NCI-H2029 treated with DMSO at 0.1 percent for 48 hours (cell line): ENCODE measurements at places on chromosomes 2 and 18.
A peak's percentile ranks its signal among the peaks of the same experiment; 100 is the strongest.

- DNase-seq, result no peak
Observed at GRCh38 chr2:210267698-210268097, 42.5 kb upstream of the ACADL start.

DNA sequence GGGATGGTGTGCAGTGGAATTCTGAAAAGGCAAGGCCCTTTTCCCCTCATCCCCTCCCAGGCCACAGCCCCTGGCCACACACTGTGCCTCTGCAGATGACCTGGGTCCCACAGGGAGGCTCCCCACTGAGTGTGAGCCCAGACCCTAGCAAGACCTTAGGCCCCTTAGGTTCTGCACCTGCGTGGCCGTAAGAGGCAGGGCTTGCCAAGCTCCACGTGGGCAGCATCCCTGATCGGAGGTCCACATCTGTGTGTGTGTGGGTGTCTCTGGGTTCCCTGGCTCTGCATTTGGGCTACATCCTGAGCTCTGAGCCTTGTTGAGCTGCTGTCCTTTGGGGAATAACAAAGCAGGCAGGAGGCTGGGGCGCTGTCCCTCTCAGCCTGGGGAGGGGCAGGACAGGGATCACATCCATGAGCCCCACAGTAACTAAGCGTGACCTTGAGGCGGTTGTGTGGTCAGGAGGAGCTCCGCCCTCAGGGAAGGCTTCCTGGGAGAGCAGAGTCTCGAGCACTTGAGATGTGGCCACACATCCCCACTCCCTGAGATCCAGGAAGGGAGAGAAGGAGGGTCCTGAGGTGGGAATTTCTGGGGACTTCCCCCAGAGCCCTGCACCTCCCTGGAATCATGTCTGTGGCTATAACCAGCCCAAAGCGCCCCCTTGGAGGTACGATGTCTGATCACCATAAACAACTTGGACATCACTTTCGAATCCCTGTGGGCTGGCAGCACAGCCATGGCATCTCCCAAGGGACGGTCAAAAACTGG lies 84.8 kb downstream of the STPG4 start:
- DNase-seq, result no peak

DNA sequence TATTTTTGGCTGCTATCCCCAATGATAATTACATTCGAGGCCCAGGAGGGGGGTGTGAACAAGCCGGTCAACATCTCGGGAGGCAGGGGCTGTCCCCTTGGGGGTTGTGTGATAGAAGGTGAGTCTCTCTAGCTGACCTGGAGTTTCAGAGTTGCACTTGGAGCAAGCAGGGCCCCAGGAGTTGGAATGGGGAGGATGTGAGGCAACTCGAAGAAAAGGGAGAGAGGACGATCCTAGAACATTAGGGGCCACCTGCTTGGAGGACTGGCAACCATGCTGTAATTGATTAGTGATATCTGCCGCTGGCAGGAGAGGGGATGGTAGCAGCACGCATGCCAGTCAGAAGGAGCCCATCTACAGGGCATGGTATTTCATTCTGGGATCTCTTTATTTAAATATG lies 122.6 kb downstream of the CTIF start:
- no peak for DNase-seq

- no peak for DNase-seq
Observed at GRCh38 chr2:134594399-134594798, 124.4 kb downstream of the TMEM163 start.

GRCh38 chr2:181174611-181175580 lies 194.5 kb downstream of the UBE2E3 start:
- no peak for DNase-seq

- peak; percentile 67 for DNase-seq
Observed at GRCh38 chr2:207765547-207765946, 4.2 kb downstream of the FZD5 start.

- DNase-seq, result no peak
Observed at GRCh38 chr2:111053825-111054515, 66.7 kb upstream of the BCL2L11 start.

DNA sequence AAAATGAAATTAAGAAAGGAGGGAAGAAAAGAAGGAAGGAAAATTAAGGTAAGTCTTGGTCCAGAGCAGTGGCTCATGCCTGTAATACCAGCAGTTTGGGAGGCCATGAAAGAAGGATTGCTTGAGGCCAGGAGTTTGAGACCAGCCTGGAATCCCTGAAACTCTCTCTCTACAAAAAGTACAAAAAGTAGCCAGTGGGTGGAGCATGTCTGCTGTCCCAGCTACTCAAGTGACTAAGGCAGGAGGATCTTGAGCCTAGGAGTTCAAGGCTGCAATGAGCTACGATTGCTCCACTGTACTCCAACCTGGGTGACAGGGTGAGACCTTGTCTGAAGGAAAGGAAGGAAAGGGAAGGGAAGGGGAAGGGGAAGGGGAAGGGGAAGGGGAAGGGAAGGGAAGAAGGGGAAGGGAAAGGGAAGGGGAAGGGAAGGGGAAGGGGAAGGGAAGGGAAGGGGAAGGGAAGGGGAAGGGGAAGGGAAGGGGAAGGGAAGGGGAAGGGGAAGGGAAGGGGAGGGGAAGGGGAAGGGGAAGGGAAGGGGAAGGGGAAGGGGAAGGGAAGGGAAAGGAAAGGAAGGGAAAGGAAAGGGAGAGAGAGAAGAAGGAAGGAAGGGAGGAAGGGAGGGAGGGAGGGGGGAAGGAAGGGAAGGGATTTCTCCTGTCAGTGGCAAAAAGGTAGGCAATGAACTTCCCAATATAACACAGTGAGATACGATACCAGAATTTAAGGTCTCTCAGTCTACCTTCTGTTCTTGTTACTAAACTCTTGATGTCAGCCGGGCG lies 412.8 kb downstream of the CMPK2 start:
- no peak for DNase-seq

GRCh38 chr2:172423160-172423559 lies 4.2 kb upstream of the ITGA6 start:
- DNase-seq, result no peak

- DNase-seq, result no peak
Observed at GRCh38 chr2:196783431-196784094, 15.9 kb downstream of the GTF3C3 start.

GRCh38 chr2:20378891-20379519 lies 28.4 kb upstream of the PUM2 start:
- DNase-seq, result no peak

GRCh38 chr2:216517447-216518225 lies 19.0 kb downstream of the RPL37A start:
- DNase-seq, result peak; percentile 8

DNA sequence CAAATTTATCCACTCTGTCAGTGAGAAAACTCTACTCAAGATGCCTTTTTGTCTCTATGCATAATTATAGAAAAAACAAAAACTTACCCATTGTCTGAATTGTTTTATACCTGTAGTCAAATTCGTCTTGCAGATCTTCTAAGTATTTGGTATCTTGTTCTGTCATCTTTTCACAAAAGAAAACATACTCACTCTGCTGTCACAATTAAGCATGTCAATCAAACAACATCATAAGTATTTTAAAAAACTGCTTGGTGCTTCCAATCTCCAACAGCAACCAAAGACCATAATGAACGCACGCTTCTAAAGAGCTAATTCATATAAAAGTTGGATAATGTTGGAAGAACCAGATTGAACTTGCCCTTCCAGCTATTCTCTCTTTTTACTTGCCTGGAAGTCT lies 55.6 kb upstream of the STAT1 start:
- no peak for DNase-seq

GRCh38 chr2:230942920-230943896 lies 18.2 kb upstream of the GPR55 start:
- DNase-seq, result no peak

DNA sequence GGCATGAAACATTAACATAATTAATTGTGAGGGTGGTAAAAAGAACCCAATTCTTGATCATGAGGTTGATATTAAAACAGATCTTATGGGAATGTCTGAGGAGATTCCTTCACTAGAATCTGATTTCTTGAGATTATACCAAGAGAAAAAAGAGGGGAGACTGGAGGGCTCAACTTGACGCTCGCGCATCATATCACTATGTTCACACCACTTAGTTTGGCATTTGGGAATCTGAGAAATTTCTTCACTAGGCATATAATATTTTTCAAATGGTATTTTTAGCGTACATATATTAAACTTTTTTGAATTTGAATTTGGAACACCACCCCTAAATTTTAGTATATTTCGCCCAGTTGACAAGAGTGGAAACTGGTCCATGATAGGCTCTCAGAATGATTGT lies 140.1 kb downstream of the SATB2 start:
- DNase-seq, result no peak

GRCh38 chr2:99490623-99491461 lies 1.0 kb upstream of the REV1 start:
- DNase-seq, result no peak

GRCh38 chr2:109475531-109476210 lies 138.1 kb downstream of the SEPTIN10 start:
- no peak for DNase-seq

DNA sequence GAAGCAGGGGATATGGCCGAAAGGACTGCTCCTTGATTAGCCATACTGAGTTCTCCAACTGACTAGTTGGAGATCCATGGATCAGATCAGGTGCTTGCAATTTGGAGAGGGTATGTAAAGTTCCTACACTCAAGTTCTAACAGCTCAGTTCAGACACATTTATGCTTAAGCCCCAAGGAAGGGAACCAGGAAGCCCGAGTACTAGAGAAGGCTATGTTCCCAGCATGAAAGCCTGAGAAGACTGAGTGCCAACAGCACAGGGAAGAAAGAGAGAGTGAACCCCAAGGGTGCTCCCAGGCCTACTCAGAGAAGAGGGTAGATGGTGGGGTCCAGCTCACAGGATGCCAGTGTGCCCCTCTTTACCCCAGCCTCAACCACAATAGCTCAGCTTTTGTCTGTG lies 16.1 kb upstream of the SPTBN1 start:
- no peak for DNase-seq

DNA sequence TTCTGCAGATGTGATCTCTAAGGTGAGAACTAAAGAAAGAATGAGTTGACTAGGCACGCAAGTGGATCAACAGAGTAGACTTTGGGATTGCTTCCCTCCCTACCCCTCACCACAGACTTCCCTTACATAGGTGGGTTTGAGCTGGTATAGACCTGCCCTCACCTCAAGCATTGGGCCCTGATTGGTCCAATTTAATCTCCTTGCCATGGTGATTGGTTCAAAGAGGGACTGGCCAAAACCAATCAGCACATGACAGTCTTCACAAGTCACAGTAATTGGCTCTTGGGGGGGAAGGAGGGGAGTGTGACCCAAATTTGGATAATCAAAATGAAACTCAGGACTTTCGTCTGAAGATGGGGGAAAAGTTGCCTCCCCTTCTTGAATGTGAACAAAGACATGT lies 36.6 kb upstream of the LNPK start:
- no peak for DNase-seq

DNA sequence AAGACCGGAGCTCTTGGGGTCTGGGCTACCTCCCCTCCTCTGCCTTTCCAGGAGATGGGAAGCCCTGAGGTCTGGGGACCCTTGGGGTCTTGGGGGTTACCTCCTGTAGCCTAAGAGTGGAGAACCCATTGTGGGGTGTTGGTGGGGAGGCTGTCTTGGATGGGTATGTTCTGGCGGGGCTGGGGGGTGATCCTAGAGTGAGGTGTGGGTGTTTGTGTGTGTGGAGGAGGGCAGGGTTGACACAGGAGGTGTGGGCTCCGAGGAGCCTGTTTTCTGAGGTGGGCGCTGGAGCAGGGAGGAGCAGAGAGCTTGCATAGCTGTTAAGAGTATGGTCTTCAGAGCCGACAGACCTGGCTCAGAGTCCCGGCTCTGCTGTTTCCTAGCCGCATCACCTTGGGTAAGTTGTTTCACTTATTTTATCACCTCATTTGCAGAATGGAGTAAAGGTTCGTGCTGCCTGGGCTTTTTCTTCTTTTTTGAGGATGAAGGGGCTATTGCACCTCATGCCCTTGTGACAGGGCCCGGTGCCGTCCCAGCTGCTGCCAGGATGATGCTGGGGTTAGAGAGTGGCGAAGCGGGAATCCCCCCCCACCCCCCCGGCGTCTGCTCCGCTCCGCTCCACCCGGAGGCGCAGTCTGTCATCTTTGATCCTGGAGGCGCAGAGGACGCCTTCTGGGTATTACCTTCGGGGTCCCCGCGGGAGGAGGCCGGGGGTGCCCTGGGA lies 17.2 kb downstream of the TET3 start:
- no peak for DNase-seq

DNA sequence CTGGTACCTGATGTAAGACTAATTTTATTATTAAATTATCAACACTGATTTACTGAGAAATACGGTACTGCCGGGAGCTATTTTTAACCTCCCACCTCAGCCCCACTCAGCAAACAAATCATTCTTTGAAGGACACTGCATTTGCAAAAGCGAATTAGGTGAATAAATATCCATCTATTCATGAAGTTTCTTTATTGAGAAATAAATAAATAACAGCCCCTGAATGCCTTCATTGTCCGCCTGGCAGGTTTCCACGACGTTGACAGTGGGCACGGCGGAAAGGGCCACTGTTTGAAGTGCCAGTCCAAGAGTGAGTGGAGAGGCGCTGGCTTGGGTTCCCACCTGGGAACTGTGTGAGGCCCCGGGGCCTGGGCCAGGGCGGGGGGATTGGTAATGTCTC lies 15.7 kb downstream of the C1QL2 start:
- peak; percentile 29 for DNase-seq

DNA sequence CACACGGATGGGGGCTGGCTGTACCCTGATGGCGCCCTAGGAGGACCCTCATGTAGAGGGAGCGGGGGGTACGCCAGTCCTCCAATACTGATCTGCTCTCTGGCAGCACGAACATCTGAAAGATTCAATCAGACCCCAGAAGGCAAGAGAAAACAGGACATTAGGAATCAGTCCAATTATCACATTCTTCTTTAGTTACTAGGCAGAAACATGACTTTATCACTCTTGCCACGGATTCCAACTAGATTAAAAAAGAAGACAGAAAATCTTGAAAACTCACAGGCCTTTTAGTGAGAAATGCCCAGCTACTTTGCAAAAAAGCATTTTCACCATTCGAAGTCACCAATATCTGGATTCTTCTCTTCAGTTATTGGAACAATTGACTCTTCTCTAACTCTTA lies 68.4 kb downstream of the ID2 start:
- DNase-seq, result no peak

- DNase-seq, result no peak
Observed at GRCh38 chr2:142734231-142734630, 143.2 kb upstream of the KYNU start.

DNA sequence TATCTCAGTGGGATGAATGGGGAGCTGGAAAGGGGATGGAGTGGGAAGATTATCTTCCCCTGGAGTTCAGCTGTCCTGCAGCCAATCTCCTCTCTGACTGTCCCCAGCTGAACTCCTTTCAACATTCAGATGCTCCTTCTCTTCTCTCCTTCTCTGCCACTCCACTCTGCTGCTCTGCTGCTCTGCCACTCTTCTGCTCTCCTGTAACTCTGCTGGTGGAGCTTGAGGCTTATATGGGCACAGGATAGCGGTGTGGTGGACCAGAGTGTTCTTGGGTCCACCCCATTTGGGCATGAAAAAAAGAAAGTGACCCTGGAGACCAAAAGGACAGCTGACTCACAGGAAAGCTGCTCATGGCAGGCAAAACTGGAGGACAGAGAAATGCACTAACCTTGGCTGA lies 26.6 kb downstream of the FAHD2B start:
- no peak for DNase-seq
